ENCODE measurements at places on chromosomes 4 and X.
A peak's percentile ranks its signal among the peaks of the same experiment; 100 is the strongest.

DNA sequence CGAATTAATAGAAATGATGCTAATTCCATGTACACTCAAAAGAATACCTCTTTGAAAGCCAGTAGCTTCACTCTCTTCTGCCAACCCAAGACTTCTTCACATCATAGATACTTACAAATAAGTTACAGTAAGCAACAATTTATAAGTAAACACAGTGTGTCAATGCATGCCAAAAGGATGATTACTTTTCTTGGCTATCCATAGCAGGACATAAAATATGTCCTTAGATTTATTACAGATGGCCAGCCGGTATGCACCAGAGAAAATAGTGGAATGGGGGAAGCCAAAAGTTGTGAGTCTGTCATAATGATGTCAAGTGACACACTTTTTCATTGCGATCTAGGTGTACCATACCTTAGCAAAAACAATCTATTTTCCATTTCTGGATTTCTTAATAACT, 631 bp upstream of the BMX start:
- DNase-seq = no peak

DNA sequence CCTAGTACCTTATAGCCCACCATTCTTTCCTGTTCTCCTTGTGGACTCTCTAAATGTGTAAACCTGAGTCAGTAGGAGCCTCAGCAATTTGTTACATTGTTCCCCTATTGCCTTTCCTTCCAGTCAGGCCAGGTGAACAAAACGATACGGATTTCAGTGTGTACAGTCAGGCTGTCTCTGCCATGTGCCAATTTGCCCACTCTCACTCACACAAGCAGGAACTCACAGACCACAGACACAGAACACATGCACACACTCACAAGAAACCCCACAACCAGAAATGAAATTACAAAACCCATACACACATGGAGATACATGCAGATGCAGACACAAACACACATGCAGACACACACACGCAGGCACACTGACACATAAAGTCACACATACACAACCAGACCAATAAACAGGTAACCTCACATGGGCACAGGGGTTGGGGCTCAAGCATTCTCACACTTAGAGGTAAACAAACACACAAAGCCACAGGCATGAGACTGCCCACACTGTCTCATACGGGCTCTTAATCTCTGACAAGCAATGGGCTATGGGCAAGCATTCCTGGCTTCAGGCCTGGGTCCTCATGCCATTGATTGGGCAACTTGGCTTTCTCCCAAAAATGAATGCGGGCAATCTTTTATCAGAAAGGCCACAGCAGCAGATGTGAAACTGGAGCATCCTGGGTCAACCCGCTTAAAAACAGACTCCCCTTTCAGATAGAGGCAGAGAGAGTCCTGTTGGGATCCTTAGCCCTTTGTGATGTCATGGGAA, 68.7 kb downstream of the NBDY start:
- no peak for DNase-seq

- no peak for DNase-seq
Measured at GRCh38 chrX:39871648-39872047, 226.1 kb downstream of the BCOR start.

DNA sequence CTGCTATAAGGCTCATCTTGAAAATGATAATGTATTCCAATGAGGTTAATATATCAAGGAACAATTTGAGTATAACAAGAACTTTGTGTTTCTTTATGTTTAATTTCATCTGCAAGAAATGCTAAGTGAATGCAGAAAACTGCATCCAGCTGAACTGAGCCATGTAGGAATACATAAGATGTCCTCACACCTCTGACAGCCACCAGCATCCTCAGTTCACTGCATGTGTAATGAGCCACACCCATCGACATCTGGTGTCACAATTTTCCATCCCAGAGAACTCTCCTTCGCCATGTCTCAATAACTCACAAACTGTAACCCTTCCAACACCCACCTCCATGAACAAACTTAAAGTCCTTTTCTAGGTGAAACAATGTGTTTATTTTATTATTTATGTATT, 3.3 kb upstream of the IL21 start:
- no peak for DNase-seq

GRCh38 chr4:6687947-6688878, 5.5 kb upstream of the S100P start:
- DNase-seq = no peak

- DNase-seq = peak; percentile 14
Measured at GRCh38 chr4:101221294-101221693, 126.0 kb downstream of the PPP3CA start.

- DNase-seq = no peak
Measured at GRCh38 chrX:15059474-15059873, 186.3 kb downstream of the MOSPD2 start.

GRCh38 chr4:37641886-37642849, 44.0 kb downstream of the RELL1 start:
- no peak for DNase-seq

Data from fibroblast of skin of right quadriceps (primary cell).